Stimulated activated CD8-positive, alpha-beta memory T cell treated with anti-CD3 and anti-CD28 coated beads, Interleukin-2, amount 100 ng/mL, for 1 hour (primary cell): ENCODE measurements at places on chromosomes 5 and 9.

DNA sequence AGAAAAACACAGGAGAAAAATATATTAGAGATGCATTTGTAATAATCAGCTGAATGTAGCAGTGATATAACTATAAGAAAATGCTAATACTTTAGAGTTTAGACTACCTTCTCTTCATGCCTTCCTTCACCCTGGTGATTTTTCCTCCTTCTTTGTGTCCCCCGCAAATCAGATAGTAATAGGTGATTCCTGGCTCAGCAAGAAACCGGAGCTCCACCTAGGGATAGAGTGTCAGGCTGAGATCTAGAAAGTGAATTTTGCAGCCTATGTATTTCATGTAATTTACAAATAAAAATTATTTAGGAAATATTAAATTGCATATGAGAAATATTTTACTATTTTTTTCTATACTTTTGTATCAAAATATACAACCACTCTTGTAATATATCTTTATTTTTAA is 109.8 kb upstream of the ST8SIA4 start:
- DNase-seq = no peak

- no peak for DNase-seq
Measured at GRCh38 chr9:2151171-2151570, 136.0 kb downstream of the SMARCA2 start.

DNA sequence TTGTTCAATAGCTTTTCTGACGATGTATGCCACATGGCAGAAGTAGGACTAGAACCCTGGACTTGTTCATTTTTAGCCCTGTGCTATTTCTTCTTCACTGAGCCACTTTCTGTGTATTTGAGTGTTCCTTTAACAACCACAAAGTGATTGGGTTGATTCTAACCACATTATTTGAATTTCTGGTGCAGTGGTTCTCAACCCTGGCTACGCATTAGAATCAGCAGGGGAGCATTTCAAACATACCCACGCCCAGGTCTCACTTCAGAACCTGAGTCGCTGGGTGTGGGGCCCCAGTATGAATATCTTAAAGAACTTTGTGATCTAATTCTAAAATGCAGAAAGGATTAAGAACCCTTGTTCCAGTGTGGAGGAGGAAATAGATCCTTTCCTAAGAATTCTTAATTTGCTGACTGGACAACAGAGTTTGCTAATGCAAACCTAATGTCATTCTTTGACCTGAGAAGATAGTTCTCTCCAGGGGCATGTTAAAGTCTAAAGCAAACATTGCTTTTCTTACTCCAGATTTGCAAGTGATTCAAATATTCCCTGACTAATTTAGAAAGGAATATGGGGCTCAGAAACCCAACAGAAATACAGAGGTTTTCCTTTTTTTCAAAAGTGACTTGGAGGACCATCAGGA is 75.4 kb upstream of the GDNF start:
- no peak for DNase-seq

DNA sequence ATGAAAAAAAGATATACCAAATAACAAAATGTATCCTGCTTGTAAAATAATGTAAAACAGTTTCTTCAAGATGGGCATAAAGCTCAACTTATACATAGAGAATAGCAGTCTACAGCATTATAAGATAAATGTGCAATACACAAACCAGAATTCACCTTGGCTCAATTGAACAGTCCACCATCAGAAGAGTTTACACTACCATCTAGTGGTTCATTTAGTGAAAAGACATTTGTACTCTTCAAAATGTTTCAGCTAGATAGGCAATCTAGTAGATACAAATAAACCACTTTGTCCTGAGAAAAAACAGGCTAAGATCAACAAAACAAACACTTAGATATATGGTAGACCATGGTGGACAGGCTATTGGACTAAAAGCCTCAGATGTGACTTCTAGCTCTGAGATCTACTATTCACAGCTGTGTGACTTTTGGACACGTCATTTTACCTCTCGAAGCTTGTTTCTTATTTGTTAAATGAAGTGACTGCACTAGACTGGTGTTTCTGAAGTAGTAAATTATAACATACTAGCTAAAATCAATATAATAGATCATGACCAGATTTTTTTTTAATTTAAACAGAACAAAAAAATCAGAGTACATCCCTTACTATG is 22.1 kb upstream of the TPD52L3 start:
- DNase-seq = no peak

DNA sequence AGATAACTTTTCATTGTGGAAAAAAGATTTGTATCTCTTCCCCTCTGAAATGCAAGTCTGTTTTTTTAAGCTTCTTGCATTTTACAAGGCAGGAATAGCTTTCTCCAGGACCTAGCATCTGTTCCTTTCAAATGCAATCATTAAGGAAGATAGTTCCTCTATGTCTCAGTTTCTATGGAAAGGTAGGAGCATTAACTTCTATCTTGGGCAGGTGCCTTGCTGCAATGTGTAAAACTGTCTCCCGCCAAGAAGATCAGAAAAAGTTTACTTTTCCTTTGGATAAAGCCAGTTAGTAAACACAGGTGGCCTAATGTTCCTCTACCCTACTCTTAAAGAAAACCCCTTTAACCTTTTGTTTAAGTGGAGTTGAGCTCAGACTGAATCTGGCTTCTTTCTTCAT is 560.6 kb upstream of the CYLC2 start:
- DNase-seq = no peak

DNA sequence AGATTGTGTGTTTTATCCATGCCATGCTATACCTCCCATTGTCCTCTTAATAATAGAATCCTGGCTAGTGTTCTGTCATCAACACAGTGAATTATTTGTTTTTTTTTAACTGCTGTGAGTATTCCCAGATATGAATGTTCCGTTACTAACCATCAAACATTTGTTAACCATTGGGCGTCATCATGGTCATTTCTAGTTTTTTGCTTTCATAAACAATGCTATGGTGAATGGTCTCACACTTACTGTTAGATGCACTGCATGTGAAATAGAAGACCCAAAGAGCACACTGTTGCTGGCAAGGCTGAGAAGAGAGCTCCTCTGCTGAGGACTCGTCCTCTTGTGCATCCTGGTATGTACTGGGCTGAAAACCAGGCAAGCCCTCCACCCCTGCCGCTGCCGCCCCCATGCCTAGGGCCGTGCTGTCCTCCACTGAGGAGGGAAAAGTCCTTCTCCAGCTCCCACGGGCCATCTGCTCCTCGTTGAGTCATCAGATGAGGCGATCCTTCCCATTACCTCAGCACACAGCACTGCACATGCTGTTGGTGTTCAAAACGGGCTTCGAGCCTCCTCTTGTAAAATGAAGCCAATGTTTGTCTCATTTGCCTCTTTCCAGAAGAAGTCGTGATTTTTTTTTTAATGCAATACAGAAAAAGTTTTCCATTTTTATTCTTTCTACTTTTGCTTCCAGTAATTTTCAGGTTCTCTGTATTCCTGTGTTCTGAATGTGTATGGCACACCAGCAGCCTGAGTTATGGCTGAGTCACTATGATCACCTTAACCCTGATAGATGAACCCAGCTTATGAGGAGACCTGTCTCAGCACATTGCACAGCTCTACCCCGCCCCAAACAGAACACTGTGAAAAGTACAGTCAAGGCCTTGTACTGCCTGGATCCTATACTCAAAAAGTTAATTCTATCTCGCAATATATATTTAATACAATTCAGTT is 219.0 kb downstream of the AOPEP start:
- no peak for DNase-seq

DNA sequence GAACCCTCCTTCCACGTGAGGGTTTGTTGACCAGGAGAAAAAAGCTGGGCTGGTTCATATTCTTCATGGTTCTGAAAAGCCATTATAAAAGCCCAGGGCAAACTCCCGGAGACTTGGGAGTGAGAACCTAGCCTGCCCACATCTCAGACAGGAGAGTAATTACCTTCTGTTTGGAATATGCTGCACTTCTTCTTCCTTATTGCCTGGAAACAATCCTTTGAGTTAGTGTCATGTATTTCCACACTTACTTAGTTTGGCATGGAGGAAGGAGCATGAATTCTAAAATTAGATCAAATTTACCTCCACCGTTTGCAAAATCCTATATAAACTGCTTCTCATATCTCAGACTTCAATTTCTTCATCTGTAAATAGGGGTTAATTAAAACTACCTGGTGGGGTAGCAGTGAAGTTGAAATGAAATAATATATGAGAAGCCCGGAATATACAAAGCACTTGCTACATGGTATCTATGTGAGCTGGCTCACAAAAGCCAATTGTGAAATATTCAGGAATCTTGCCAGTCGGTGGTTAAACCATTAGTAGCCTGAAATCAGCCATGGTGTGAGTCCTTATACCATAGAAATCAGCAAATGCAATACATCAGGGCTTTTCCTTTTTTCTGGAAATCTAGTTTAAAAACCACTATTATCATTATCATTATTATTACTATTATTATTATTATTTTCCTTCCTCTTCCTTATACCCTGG is 140.0 kb upstream of the RAD23B start:
- DNase-seq = no peak

DNA sequence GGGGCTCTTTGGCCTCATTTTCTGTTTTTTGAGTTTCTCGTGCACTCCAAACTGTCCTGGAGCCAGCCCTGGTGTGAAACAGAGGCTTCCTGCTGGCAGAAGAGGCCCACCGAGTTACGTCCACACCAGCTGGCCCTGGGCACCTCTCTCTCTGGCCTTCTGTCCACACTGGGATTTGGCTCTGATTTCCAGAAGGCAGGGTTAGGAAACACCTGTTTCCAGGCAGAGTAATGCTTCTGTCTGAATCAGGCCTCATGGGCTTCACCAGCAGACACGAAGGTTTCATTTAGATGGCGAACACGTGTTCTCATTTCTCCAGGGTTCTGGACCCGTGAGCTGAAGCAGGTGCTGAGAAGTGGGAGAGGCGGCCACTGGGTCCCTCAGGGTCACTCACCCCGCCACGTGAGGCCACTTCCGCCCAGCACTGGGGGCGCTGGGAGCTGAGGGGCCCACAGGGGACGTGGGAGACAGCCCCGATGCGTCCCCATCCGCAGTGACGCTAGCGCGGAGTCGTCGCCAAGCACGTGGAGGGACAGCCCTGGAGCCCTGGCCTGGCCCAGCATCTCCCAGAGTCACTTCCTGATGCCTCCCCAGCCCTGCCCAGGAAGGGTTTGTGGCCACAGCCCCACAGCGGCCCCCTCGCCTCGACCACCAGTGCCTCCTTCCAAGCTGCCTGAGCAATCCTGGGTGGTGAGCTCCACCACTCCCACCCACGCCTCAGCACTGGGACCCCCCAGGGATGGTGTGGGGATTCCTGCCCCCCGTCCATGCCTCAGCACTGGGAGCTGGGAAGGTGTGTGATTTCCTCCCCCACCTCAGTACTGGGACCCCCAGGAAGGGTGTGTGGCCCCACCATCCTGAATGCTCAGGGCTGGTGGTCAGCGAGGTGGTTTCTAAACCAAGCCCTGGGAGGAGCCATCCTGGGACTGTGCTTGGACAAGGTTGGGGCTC is 4.9 kb upstream of the LRRC14B start:
- DNase-seq = no peak

- DNase-seq = no peak
Measured at GRCh38 chr5:1073239-1074102, 38.4 kb downstream of the SLC12A7 start.

GRCh38 chr5:1699394-1699793 is 100.2 kb downstream of the MRPL36 start:
- DNase-seq = no peak

DNA sequence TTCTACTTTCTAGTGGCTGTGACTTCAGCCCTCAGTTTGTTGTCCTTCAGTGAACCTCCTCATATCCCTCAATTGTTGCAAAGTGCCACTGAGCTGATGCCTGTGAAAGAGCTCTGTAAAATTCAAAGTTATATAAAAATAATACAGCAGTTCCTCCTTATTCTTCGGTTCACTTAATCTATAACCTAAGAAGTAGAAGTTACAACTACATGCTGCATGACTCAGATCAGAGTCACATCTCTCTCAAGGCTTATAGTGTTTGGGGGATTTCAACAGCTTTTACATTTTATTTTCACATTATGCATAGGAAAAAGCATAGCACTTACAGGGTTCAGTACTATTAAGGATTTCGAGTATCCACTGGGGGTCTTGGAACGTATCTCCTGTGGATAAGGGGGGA is 25.1 kb upstream of the GCNT1 start:
- no peak for DNase-seq

- no peak for DNase-seq
Measured at GRCh38 chr5:115842089-115842935, 577 bp downstream of the AP3S1 start.

DNA sequence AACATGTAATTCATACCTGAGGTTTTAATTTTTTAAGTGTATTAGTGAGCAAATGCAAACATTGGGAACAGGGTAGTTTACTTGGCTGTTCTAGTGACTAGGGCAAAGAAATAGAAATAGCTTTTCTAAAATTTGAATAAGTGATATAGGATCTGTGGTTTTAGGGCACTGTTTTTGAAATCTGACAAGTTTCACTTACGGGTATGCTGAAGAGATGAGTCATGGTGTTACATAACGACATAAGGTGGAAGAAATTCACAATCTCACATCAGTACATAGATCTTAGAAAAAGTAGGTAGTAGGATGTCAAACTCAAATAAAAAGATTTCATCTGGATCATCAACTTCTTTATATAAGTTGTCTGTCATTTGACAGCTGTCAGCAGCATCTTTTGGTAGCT is 772.3 kb downstream of the MAT2B start:
- DNase-seq = no peak

DNA sequence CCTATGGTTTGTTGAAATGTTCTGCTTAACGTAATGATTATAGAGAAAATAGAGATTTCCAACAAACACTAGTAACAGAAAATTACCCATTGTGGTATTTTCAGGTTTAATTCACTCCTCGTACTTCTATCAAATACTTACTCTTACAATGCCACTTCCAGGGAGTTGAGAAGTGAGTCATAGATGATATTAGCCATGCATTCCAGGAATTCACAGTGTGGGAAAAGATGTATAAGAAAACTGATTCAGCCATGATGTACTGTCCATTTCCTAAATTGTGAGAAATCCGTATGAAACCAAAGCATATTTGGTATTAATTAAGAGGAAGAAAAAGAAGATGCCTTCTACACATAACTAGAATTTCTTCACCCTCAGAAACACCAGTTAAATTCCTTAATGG is 1854.6 kb upstream of the WWC1 start:
- DNase-seq = no peak

- no peak for DNase-seq
Measured at GRCh38 chr9:82295181-82295580, 306.6 kb downstream of the SPATA31D1 start.

DNA sequence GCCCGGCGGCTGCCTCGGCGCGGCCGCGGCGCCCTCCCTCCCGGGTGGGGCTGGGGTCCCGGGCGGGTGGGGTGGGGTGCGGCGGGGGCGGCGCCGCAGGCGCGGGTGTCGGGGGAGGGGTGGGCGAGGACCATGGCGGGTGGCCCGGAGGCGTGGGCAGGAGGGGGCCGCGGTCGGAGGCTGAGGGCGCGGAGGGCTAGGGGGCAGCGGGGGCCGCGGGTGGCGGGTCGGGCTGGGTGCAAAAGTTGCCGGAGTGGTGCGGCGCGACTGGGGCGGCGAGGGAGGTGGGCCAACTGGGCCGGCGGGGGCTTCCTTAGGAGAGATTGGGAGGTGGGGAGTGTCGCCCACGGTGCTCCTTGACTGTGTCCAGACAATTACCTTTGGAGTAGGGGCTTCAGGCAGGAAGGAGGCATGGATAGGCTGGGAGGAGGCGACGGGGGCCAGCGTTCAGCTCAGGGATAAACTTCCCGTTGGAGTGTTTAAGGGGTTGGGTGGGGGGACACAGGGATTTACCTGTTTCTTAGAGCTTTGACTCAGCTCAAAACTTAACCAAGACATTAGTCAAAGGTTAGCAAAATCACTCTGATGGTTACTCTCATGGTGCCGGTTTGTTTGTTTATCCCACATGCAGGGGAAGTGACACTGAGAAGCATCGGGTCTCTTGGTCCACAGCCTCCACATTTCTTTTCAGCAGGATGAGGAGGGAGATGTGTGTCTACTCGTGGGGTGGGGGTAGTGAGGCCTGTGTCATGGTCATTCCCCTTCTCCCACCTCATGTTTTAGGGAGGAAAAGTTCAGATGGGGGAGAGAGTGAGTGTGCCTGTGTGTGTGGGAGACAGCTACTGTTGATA is 859 bp downstream of the CSNK1G3 start:
- no peak for DNase-seq
